ENCODE measurements at places on chromosomes 6 and 20. TPM values are rescaled to one million over a fixed set of nuclear protein-coding genes. Genes with fewer than 3 reads are reported as not detected.
A peak's percentile ranks its signal among the peaks of the same experiment; 100 is the strongest.

Gene OR2H2
- not detected for total RNA-seq

Gene TBXT
- total RNA-seq, result not detected

Gene OXT
- total RNA-seq, result not detected

GRCh38 chr6:119426619-119427018 is 77.1 kb upstream of the MAN1A1 start:
- H3K4me3 ChIP-seq, result no peak overlapping the region
- no peak overlapping the region for H3K27ac ChIP-seq
- no peak for DNase-seq

DNA sequence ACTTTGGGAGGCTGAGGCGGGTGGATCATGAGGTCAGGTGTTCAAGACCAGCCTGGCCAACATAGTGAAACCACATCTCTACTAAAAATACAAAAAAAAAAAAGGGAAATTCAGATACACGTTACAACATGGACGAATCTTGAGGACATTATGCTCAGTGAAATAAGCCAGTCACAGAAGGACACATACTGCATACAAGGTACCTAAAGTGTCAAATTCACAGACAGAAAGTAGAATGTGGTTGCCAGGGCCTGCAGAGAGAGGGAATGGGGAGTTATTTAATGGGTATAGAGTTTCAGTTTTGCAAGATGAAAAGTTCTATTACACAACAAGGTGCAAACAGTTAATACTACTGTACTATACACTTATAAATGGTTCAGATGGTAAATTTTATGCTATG is 75.1 kb downstream of the SNX5 start:
- no peak for DNase-seq
- no peak overlapping the region for H3K4me3 ChIP-seq
- H3K27ac ChIP-seq, result no peak overlapping the region
- no peaks in the 10 kb centered on the region for H3K36me3 ChIP-seq

GRCh38 chr6:153108315-153108714 is 22.8 kb downstream of the RGS17 start:
- no peaks in the 10 kb centered on the region for H3K36me3 ChIP-seq
- peaks cover 1% of the 10 kb centered on the region for H3K27me3 ChIP-seq
- no peak for DNase-seq

GRCh38 chr20:32969356-32970114 is 34.7 kb downstream of the SUN5 start:
- H3K36me3 ChIP-seq, result no peaks in the 10 kb centered on the region
- peak overlapping the region; percentile 82 for H3K27ac ChIP-seq
- H3K4me3 ChIP-seq, result no peak overlapping the region
- no peaks in the 10 kb centered on the region for H3K27me3 ChIP-seq

- H3K27me3 ChIP-seq, result peaks cover 4% of the 10 kb centered on the region
- no peak overlapping the region for H3K27ac ChIP-seq
- H3K36me3 ChIP-seq, result peaks cover 20% of the 10 kb centered on the region
- no peak overlapping the region for H3K4me3 ChIP-seq
Measured at GRCh38 chr6:28240471-28240870, 11.6 kb downstream of the ZKSCAN4 start.

GRCh38 chr6:113856625-113857555 is at the start of gene MARCKS:
MARCKS (plus strand) TSS chr6:113857345; CDS start chr6:113857746, 401 bp downstream.
- peak within 1 kb of the TSS; percentile 61 for H3K27ac ChIP-seq
- H3K4me3 ChIP-seq, result peak within 1 kb of the TSS; percentile 81
- peak; percentile 31 for DNase-seq
- H3K4me1 ChIP-seq, result peaks cover 16% of the 10 kb centered on the region
- H3K27me3 ChIP-seq, result peaks cover 47% of the 10 kb centered on the region

Measured in activated T-helper 1 cell treated with anti-CD3 and anti-CD28 coated beads, Interleukin-12 subunit alpha, Interleukin-12 subunit beta, Interleukin-2, Interleukin-4 antibody, amounts not matched to agents 30 ng/mL and 10 ng/mL and 1 ng/mL, durations not matched to agents 14 hours and 24 hours and 36 hours (primary cell).